ENCODE measurements at places on chromosomes 2 and 18. TPM values are rescaled to one million over a fixed set of nuclear protein-coding genes. Genes with fewer than 3 reads are reported as not detected.

Gene HRH4
- not detected for total RNA-seq

Gene CHMP3
- 69.4 TPM for total RNA-seq

Gene L3MBTL4
- total RNA-seq, result 9.0 TPM

Gene SERPINB11
- total RNA-seq, result 85.9 TPM

DNA sequence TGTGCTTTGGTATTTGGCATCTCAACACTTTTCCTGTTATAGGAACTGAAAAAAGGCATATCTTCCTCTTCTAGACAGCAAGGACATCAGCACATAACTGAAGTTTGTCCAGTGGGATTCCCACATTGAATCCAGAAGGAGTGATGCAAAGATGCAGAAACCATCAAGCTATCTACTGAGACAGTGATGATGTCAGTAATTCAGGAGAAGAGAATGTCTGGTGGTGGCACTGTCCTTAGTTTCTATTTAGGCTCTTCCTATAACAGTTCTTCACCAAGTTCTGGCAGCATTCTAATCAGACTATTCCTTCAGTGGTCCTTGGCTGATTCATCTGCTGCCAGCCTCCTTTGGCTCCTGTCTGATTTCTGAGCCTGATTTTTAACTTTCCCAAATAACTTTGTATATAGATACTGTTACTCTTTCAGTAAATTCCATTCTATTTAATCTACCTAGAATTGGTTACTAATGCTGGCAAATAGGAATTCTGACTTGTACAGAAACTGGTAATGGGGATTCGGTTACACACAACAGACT is 56.6 kb upstream of the AGPS start:
- no peak overlapping the region for H3K27ac ChIP-seq
- H3K4me1 ChIP-seq, result peaks cover 26% of the 10 kb centered on the region
- H3K36me3 ChIP-seq, result no peaks in the 10 kb centered on the region
- DNase-seq, result no peak

- H3K27me3 ChIP-seq, result no peaks in the 10 kb centered on the region
- no peak overlapping the region for H3K27ac ChIP-seq
- DNase-seq, result no peak
- no peaks in the 10 kb centered on the region for H3K36me3 ChIP-seq
- H3K4me3 ChIP-seq, result no peak overlapping the region
- H3K4me1 ChIP-seq, result peaks cover 6% of the 10 kb centered on the region
Observed at GRCh38 chr2:101808006-101808562, 110.6 kb downstream of the MAP4K4 start.

GRCh38 chr2:129478902-129479517 is 500.5 kb upstream of the RAB6C start:
- no peak for DNase-seq
- no peaks in the 10 kb centered on the region for H3K36me3 ChIP-seq
- no peaks in the 10 kb centered on the region for H3K4me1 ChIP-seq
- H3K4me3 ChIP-seq, result no peak overlapping the region
- H3K27me3 ChIP-seq, result no peaks in the 10 kb centered on the region

DNA sequence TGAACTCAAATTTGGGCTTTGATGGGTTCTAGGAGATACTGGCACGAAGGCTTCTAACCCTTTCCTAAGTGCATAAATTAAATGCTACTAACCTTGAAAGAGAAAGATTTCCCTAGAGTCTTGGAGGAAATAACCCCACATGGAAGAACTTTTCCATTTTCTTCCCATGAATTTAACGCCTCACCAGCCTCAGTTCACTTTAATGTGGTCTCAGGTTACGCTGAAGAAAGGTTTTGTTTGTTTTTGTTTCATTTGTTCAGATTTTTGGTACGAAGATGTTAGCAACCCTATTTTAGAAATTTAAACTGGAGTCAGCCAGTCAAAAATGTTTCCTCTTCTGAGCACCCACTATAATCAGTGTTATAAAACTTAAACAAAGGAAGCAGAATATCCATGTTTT is 30.7 kb downstream of the METTL4 start:
- H3K27ac ChIP-seq, result no peak overlapping the region
- no peaks in the 10 kb centered on the region for H3K27me3 ChIP-seq
- H3K36me3 ChIP-seq, result peaks cover 22% of the 10 kb centered on the region
- no peak overlapping the region for H3K4me3 ChIP-seq
- DNase-seq, result no peak
- H3K4me1 ChIP-seq, result no peaks in the 10 kb centered on the region
